ENCODE measurements at places on chromosomes 1 and 21. TPM values are rescaled to one million over a fixed set of nuclear protein-coding genes. Genes with fewer than 3 reads are reported as not detected.

Gene CDC42BPA
- 36.6 TPM for total RNA-seq

Gene IL20
- total RNA-seq: not detected

Gene ZBTB8A
- total RNA-seq: 7.1 TPM

Gene SPRR1B
- total RNA-seq: not detected

Gene DONSON
- total RNA-seq: 7.7 TPM

Gene TMEM222
- total RNA-seq: 35.4 TPM

Gene CFAP74
- 0.10 TPM for total RNA-seq

Gene CELA3A
- 25.0 TPM for total RNA-seq

Gene RORC
- total RNA-seq: 27.7 TPM

DNA sequence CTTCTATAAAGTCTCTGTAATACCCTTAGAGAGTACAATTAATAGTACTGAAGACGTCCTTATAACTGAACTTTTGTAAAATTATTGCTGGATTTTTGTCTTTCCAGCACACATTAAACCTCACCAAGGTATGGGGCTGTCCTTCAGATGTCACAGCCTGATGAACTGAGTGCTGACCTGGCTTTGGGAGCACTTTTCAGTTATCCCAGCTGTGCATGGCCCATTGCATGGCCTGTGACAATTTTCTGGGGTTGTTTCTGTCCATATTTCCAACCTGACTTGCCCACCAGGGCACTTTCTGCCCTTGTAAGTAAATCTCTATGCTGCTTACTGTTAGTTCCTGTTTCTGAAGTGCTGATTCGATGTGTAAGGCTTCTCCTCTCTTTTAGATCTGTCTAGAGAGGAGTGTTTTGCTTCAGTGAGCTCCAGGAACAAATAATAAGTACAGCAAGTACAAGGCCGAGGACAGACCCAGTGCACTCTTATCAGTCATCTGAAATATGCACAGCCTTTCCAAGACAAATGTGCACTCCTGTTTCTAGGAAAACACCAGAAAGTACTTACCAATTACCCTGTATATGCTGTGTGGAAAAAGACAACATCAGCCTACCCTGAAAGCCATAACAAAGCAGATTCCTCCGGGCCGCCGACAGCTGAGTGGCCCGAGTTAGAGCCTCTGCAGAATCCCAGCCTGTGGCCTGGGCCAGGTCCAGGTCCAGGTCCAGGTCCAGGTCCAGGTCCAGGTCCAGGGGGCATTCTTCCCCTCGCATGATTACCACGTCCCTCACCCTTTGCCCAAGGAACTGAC is 121.7 kb downstream of the DHRS3 start:
- H3K4me3 ChIP-seq: no peak overlapping the region
- no peak for DNase-seq
- no peak overlapping the region for H3K27ac ChIP-seq
- no peaks in the 10 kb centered on the region for H3K4me1 ChIP-seq
- no peaks in the 10 kb centered on the region for H3K27me3 ChIP-seq

- H3K4me3 ChIP-seq: no peak overlapping the region
- H3K36me3 ChIP-seq: no peaks in the 10 kb centered on the region
- H3K27ac ChIP-seq: no peak overlapping the region
- no peaks in the 10 kb centered on the region for H3K4me1 ChIP-seq
- no peaks in the 10 kb centered on the region for H3K27me3 ChIP-seq
- no peak for DNase-seq
Measured at GRCh38 chr1:202989879-202990278, 17.3 kb upstream of the TMEM183A start.

DNA sequence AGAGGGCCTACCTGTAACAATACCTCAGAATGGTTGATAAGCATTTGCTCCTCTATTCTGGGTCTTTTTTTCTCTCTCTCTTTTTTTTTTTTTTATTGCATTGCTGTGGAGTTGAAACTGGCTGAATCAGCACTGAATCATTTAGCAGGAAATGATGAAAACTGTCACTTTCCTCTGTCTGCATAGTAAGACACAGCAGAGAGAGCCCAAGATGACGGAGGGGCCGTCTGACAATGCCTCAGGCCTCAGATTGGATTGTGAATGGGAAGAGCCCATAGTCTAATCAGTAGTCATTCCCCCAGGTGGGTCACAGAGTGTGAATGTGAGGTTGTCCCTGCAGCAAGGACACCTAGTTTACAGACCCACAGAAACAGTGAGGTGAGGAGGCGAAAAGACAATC is 193.2 kb upstream of the PLXNA2 start:
- no peak overlapping the region for H3K4me3 ChIP-seq
- no peak overlapping the region for H3K27ac ChIP-seq
- no peak for DNase-seq
- no peaks in the 10 kb centered on the region for H3K36me3 ChIP-seq
- H3K4me1 ChIP-seq: no peaks in the 10 kb centered on the region

- H3K4me1 ChIP-seq: peaks cover 11% of the 10 kb centered on the region
- no peaks in the 10 kb centered on the region for H3K27me3 ChIP-seq
- no peak for DNase-seq
Measured at GRCh38 chr1:161017756-161018630, 3.0 kb downstream of the F11R start.

- H3K4me3 ChIP-seq: no peak overlapping the region
- no peaks in the 10 kb centered on the region for H3K36me3 ChIP-seq
- H3K4me1 ChIP-seq: no peaks in the 10 kb centered on the region
- no peak overlapping the region for H3K27ac ChIP-seq
Measured at GRCh38 chr1:204703268-204703664, 17.7 kb upstream of the LRRN2 start.

- H3K27ac ChIP-seq: no peak overlapping the region
- peaks cover 11% of the 10 kb centered on the region for H3K4me1 ChIP-seq
- H3K27me3 ChIP-seq: no peaks in the 10 kb centered on the region
- no peak for DNase-seq
- H3K4me3 ChIP-seq: no peak overlapping the region
- no peaks in the 10 kb centered on the region for H3K36me3 ChIP-seq
Measured at GRCh38 chr1:10396870-10397269, 2.0 kb upstream of the PGD start.

GRCh38 chr1:220407191-220407590 is 120.7 kb upstream of the MARK1 start:
- no peak overlapping the region for H3K4me3 ChIP-seq
- H3K27me3 ChIP-seq: no peaks in the 10 kb centered on the region
- H3K36me3 ChIP-seq: no peaks in the 10 kb centered on the region
- no peak overlapping the region for H3K27ac ChIP-seq
- DNase-seq: no peak

DNA sequence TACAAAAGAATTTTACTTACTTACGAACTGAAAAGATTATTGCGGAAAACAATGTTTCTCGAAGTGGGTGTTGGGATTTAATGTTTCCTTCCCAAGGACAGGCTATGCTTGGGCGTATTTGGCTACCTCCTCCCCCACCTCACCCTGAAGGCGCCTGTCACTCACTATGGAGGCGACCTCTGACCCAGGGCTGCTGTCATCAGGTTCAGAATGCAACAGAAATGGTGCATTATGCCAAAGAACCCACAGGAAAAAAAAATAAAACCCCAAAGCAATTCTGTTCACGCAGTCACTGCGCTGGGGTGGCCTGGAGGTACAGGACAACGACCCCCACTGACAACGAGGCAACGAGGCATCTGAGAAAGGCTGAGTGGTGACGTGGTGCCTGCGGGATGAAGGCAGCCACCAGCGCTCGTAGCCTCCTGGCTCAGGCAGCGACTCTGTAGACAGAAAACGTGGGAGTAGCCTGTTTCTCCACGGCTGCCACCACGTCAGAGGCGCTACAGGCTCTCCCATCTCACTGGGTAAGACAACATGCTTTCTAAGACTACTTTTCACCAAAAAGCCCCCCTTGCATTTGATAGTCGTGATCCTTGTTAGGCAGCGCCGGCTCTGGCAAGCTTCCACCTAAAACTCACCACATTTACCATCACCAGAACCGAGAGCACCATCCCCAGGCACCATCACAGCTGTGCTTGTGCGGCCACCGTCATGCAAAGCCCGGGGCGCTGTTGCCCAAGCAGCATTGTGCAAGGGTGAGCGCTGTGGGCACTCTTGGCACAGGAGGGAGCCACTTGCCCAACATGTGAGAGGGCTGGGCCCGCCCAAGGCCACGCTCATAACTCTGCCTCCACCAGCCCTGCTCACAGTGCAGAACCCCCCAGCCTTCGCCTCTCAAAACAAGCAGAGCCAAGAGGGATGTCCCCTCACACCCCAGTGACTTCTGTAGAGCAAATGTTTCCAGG is 14.3 kb downstream of the NADK start:
- no peaks in the 10 kb centered on the region for H3K27me3 ChIP-seq
- peaks cover 10% of the 10 kb centered on the region for H3K36me3 ChIP-seq
- H3K4me3 ChIP-seq: no peak overlapping the region
- DNase-seq: no peak

DNA sequence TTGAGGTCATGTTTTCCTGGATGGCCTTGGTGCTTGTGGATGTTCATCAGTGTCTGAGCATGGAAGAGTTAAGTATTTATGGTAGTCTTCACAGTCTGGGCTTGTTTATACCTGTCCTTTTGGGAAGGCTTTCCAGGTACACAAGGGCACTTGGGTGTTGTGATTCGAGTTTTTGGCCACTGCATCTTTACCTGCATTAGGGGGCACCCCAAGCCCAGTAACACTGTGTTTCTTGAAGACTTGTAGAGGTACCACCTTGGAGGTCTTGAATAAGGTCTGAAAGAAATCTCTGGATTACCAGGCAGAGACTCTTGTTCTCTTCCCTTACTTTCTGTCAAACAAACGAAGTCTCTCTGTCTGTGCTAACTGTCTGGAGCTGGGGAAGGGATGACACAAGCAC is 34.4 kb upstream of the ROR1 start:
- no peaks in the 10 kb centered on the region for H3K27me3 ChIP-seq
- no peaks in the 10 kb centered on the region for H3K4me1 ChIP-seq
- no peak overlapping the region for H3K4me3 ChIP-seq
- DNase-seq: no peak

DNA sequence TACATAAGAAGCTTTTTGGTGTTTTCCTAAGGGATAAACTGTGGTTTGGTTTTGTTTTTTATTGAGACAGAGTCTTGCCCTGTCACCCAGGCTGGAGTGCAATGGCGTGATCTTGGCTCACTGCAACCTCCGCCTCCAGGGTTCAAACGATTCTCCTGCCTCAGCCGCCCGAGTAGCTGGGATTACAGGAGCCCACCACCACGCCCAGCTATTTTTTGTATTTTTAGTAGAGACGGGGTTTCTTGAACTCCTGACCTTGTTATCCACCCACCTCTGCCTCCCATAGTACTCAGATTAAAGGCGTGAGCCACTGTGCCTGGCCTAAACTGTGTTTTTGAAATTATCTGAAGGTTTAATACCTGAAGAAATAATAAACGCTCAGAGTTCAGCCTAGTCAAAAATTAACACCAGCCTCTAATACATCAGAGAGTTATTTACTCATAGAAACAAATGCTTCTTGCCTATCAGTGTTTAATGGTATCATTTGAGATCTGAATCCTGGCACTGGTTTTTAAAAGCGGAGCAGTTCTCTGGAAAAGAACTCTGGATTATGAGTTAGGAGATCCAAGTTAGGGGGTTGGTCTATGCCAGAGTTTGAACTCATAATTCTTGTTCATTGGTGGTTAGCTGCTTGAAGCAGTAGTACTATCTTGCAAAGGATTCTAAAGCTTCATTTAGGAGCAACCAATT is 28.7 kb downstream of the ARID4B start:
- H3K36me3 ChIP-seq: no peaks in the 10 kb centered on the region
- H3K27ac ChIP-seq: no peak overlapping the region
- H3K4me1 ChIP-seq: no peaks in the 10 kb centered on the region
- no peaks in the 10 kb centered on the region for H3K27me3 ChIP-seq
- no peak overlapping the region for H3K4me3 ChIP-seq
- no peak for DNase-seq

DNA sequence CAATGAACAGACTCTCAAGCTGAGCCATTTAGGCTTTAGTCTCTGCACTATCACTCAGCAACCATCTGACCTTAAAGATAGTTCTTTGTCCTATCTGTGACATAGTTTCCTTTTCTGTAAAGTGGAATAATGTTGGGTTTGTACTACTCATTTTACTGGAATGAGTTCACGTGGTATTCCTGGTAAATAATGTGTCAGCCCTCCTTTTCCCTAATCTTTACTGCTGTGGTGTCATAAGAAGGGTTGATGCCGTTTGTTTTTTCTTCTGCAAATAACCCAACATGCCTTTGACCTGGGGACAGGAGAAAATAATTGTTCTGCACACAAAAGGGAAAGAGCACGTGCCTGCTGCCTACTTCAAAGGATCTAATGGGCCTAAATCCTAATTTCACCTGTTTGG is 297.8 kb downstream of the BRINP3 start:
- no peak for DNase-seq
- H3K27ac ChIP-seq: no peak overlapping the region
- H3K4me1 ChIP-seq: no peaks in the 10 kb centered on the region
- H3K27me3 ChIP-seq: no peaks in the 10 kb centered on the region
- no peak overlapping the region for H3K4me3 ChIP-seq

GRCh38 chr1:206521127-206521526 is 13.8 kb downstream of the RASSF5 start:
- DNase-seq: no peak
- H3K27ac ChIP-seq: no peak overlapping the region
- no peaks in the 10 kb centered on the region for H3K27me3 ChIP-seq
- no peaks in the 10 kb centered on the region for H3K36me3 ChIP-seq

All from colonic mucosa (tissue), 4 donors.